ENCODE measurements at places on chromosomes 7 and 10. TPM values are rescaled to one million over a fixed set of nuclear protein-coding genes. Genes with fewer than 3 reads are reported as not detected.

CNTNAP2 gene
- 68.8 TPM for total RNA-seq

CLIP2 gene
- total RNA-seq: 63.3 TPM

PRKAR2B gene
- total RNA-seq: 45.9 TPM

FEZF1 gene
- total RNA-seq: 0.27 TPM

TAX1BP1 gene
- 128 TPM for total RNA-seq

GPNMB gene
- 110 TPM for total RNA-seq

MRC1 gene
- total RNA-seq: 9.5 TPM

AP1S1 gene
- 32.5 TPM for total RNA-seq

PIK3CG gene
- total RNA-seq: 3.4 TPM

TPST1 gene
- 51.5 TPM for total RNA-seq

SLC37A3 gene
- 79.2 TPM for total RNA-seq

ACTL6B gene
- 14.7 TPM for total RNA-seq

CCZ1B gene
- total RNA-seq: 68.2 TPM

GNG11 gene
- 17.9 TPM for total RNA-seq

FRMPD2 gene
- 27.3 TPM for total RNA-seq

SPDYE2 gene
- 0.27 TPM for total RNA-seq

PPP1R9A gene
- 96.4 TPM for total RNA-seq

NUTM2E gene
- 0.33 TPM for total RNA-seq

FKBP6 gene
- not detected for total RNA-seq

NANOS1 gene
- total RNA-seq: 10.8 TPM

CLDN3 gene
- 6.0 TPM for total RNA-seq

AOAH gene
- total RNA-seq: 7.1 TPM

BICC1 gene
- 34.4 TPM for total RNA-seq

FAM25G gene
- total RNA-seq: not detected

HOXA9 gene
- total RNA-seq: not detected

All from camera-type eye (tissue), 1 donor.